ENCODE measurements at places on chromosomes 11 and 22.

- no peak for DNase-seq
Measured at GRCh38 chr11:40380835-40381234, 1078.6 kb downstream of the LRRC4C start.

GRCh38 chr11:113474362-113475159, 637 bp downstream of the DRD2 start:
- DNase-seq: no peak

DNA sequence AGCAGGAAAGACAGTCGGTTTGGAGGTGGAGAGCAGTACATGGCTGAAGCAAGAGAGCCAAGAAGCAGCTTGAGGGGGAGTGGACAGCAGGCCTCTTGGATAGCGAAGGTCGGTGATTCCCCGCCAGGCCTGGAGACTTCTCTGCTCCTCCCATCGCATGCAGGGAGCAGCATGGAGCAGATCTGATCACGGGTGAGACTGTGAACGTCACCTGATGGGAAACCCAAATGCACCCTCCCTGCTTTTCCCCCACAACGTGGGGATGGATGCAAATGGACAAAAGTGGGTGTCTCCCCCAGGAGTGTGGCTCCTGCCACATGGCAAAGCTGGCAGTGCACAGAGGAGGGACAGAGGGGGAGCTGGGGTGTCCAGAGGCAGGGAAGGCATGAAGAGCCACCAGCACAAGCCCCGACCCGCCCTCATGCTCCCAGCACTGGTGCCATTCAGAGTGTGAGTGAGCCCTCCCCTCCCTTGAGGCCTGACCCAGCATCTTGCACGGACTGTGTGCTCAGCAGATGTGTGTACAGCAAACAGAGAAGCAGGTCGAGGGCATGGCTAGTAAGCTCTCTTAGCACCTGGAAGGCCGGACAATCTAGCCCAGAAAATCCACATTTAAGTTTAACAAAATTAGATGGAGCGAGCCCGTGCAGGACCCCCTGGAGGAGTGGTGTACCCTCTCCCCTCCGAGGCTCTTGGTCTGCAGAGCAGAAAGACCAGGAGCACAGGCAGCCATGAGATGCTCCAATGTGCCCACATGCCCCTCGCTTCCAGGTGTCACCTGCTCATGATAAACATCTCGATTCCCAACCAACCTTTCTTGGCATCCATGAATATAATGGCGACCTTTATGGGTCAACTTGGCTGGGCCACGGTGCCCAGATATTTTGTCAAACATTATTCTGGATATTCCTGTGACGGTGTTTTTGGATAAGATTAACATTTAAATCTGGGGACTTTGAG, 661.7 kb downstream of the TBC1D22A start:
- no peak for DNase-seq

- no peak for DNase-seq
Measured at GRCh38 chr22:40922484-40923303, 28.5 kb upstream of the RBX1 start.

GRCh38 chr22:31520051-31520450, 23.7 kb downstream of the SFI1 start:
- DNase-seq: no peak

DNA sequence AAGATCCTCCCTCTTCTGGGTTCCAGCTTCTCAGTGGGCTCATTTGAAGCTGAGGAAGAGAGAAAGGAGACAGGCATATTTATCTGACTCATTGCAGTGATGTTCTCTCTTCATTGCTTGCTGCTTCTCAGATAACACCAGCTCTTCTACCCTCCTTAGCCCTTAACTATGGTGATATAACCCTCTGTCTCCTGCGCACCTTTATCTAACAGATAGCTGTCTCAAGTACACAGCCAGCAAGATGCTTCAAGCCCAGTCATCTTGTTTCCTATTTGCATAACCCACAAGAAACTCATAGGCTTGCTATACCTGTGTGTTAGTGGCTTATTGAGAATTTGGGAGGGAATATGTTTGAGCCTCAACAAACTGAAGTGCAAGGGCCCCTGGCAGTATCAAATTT, 12.6 kb downstream of the PRSS23 start:
- no peak for DNase-seq

All from HS-27A (cell line).